ENCODE measurements at places on chromosomes 3 and 15.

GRCh38 chr3:8451696-8452095, 49.9 kb upstream of the LMCD1 start:
- peak; percentile 65 for DNase-seq

- no peak for DNase-seq
These were observed 22.4 kb downstream of the PAQR5 start for GRCh38 chr15:69320977-69321554.

DNA sequence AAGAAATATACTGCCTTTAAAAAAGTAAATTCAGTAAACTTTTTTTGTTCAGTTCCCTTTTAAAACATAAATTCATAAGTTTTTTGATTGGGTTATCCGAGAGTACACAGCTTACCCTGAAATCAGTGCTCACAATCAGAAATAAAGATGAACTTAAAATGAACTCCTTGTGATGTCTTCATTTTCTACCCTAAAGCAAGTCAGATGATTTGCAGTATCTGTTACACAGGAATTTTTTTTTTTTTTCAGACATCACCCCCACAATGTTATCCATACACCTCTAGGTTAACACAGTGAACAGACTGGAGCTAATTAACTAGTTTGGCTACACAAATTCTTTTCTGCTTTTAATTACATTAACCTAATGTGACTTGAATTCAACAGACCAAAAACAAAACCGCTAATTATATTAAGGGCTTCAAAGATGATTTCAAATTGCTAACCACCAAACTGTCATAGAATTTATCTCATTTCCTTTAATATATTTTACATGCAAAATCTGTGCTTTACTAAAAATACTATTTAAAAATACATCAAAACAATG, 1042.0 kb downstream of the ROBO1 start:
- no peak for DNase-seq

- no peak for DNase-seq
These were observed 241.9 kb downstream of the IL20RB start for GRCh38 chr3:137199678-137200077.

- DNase-seq = no peak
These were observed 6.6 kb downstream of the CSNK1G1 start for GRCh38 chr15:64349375-64349774.

- peak; percentile 18 for DNase-seq
These were observed 81.5 kb upstream of the SLC2A2 start for GRCh38 chr3:171108066-171108465.

DNA sequence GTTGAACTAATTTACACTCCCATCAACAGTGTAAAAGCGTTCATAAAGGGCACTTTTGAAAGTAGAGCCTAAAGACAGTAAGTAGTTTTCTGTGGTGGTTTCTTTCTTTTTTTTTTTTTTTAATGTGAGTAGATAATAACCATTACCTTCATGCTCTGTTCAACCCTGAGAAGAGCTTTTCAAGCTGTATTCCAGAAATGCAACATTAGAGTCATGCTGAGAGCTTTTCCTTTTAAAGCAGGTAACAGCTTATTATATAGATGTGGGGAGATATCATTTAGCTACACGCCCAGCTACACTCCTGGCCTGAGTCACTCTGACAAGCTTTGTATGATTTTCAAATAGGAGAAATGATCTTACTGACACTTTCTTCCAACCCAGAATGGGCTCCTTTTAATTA, 96.2 kb upstream of the ARHGEF26 start:
- DNase-seq = no peak

GRCh38 chr3:191385101-191385500, 54.8 kb upstream of the UTS2B start:
- no peak for DNase-seq

DNA sequence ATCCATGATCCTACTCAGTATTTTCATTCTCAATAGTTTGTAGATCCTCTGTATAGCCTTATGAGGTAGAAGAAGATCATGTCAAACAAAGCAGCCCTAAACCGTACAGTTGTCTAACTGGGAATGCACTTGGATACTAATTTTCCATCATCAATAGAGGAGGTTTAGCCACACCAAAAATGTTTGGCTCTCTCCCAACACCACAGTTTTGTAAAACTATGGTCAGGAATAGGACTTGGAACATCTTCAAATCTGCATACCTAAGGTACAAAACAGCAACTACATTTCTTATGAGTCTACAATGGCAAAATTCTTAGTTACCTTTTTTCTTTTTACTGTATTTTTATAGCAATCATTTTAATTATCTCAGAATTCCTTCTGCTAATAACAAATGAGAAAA, 1001.6 kb downstream of the ROBO2 start:
- DNase-seq = no peak

DNA sequence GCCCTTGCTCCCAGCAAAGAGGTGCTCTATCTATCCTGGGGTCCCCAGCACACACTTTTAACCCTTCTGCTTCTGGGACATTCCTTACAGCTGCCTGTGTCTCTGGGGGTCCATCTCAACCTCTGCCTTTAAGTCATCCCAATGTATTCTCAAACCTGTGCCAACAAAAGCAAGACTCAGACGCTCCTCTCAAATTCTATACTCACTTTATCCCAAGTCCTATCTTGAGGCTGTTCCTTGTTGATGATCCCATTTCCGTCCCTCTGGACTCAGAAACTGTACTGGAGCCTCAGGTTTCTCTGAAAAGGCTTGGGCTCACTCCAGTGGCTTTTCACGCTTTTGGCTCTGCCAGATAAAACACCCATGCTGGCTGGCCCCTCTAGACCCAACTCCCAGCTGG, 69.7 kb downstream of the XXYLT1 start:
- no peak for DNase-seq

DNA sequence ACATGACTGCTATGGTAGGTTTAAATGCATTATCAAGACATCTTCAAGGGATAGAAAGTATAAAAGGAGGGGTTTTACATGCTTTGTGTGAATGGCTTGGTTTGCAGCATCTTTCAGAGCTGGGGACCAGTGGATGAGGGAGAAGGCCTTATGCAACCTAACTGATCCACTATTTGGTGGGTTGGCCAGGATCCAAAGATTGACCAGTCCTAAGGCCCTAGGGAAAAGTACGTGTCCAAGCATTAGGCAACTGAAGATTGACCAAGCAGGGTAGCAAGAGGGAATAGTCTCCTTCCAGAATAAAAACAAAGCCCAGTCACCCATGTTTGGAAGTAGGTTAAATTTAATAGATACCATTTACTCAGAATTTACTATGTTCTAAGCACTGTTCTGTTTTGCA, 509.3 kb downstream of the EPHB1 start:
- DNase-seq = no peak

DNA sequence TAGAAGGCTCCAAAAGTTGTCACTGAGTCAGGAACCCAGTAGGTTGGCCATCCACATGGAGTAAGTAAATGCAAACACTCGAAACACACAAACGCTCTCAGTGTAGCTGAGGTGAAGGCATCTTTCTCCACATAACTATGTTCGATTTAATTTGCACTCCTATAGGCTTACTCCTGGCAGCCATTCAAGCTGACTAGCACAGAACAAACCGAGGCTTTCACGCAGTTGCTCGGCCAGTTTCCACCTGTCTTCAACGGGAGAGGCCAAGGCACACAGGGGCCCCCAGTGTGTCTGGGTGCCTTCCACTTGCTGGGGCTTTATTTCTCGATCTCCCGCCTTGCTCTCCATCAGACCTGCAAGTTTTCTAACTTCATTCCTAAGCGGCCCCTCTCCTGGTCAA, 18.9 kb downstream of the RGMA start:
- DNase-seq = no peak

GRCh38 chr3:184050217-184050847, 2.5 kb upstream of the HTR3C start:
- no peak for DNase-seq

DNA sequence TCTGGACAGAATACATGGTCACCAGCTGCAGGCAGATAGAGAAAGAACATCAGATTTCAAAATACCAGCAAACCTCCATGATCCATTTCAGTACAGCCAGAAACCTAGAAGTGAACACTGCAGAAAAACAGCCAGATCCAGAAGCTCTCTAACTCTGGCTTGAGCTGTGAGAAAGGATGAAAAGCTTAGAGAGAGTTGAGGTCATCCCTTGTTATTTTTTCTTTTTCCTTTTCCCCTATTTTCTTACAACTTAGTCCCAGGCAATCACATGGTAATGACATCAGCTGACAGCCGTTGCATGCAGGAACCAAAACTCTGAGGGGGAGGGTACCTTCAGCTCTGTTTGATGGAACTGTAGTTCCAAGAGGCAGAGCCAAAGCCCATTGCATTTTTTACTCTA, 113.2 kb downstream of the TCF12 start:
- peak; percentile 7 for DNase-seq

DNA sequence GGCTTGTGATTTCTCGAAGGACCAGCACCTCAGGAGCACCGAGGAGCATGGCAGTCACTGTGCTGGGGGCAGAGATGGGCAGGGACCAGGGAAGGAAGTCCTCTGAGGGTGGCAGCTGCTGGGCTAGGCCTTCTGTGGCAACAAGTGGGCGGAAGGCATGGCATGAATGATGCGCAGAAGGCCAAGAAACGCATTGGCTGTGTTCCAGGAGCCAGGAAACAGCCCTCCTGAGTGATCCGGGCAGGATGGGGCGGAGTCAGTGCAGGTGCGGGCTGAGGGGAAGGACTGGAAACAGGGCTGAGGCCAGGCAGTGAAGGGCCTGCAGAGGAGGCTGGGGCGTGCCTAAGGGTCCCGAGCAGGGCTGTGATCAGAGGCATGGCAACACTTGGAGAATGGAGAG, 23.6 kb downstream of the MRPS11 start:
- DNase-seq = no peak

- no peak for DNase-seq
These were observed 54.3 kb upstream of the SLC24A5 start for GRCh38 chr15:48066456-48066855.

DNA sequence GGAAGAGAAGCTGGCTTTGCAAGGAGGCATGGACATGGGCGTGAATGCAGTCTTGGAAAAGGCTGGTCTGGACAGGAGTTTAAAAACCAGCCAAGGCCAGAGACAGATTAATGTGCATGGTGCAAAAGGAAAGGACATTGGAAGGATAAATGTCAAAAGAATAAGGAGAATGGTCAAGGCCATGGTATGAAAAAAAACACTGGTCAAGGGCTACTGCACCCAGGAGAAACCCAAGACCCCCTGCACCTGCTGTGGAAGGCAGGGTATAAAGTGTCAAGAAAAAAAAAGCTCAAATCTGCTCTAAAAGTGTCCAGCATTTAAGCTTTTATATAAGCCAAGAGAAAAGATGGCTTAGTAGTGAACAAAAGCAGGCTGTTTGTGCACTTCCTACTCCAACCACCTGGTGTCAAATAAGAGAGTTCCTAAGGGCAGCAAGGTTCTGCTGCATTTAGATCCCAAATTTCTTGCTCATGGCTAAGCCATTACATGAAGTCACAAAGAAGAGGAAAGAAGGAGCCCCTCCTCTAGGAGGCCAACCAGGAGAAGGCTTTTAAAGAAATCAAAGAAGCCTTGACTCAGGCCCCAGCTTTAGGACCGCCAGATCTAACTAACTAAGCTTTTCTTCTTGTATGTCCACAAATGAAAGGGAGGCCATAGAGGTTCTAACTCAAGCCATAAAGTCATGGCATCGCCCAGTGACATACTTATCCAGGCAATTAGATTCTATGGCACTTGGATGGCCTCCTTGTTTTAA, 16.9 kb downstream of the CCR4 start:
- no peak for DNase-seq

DNA sequence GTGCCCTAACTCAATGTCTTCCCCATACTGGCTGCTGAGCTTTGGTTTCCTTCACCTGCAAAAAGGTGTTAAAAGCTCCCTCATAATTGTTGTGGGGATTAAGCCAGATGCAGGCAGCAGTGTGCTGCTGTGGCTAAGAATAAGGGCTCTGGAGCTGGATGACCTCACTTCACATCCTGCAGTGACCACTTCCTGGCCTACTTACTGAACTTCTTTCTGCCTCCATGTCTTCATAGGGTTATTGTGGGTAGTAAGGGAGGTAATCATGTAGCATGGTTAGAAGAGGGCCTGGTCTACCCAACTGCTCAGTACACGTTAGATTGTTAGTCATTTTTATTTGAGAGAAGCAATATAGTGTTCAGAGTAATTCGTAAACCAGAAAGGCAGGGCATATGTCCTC, 18.4 kb downstream of the GYG1 start:
- no peak for DNase-seq
